ENCODE measurements at places on chromosomes 16 and 17. TPM values are rescaled to one million over a fixed set of nuclear protein-coding genes. Genes with fewer than 3 reads are reported as not detected.

- no peak overlapping the region for H3K27ac ChIP-seq
- H3K36me3 ChIP-seq = no peaks in the 10 kb centered on the region
- no peaks in the 10 kb centered on the region for H3K27me3 ChIP-seq
- H3K4me1 ChIP-seq = peaks cover 3% of the 10 kb centered on the region
- DNase-seq = no peak
- no peak overlapping the region for H3K4me3 ChIP-seq
Observed at GRCh38 chr17:61459142-61459809, 7.1 kb downstream of the TBX4 start.

DNA sequence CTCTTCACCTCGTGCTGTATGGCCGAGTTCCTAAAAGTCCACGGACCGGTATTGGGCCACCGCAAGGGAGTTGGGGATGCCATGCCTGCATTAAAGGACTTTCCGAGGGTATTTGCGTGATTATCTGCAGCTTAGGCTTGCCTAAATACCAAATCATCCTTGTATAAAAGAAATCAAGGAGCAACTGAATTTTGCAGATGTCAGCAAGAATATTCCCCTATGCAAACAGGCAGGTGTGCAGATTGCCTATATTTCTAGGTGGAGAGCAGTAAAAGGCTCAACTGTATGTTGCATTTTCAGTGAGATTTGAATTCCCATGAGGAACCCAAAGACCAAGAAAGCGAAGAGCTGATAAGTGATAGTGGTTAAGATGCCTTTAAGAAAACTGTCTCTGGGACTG, 452.3 kb downstream of the CDH11 start:
- no peaks in the 10 kb centered on the region for H3K27me3 ChIP-seq
- H3K27ac ChIP-seq = no peak overlapping the region
- H3K4me3 ChIP-seq = no peak overlapping the region
- DNase-seq = no peak
- H3K36me3 ChIP-seq = no peaks in the 10 kb centered on the region

- H3K4me3 ChIP-seq = no peak overlapping the region
- no peak for DNase-seq
- H3K36me3 ChIP-seq = no peaks in the 10 kb centered on the region
- H3K27me3 ChIP-seq = no peaks in the 10 kb centered on the region
Observed at GRCh38 chr17:72357764-72358365, 237.0 kb downstream of the SOX9 start.

GRCh38 chr17:58710948-58711552, 18.6 kb downstream of the RAD51C start:
- H3K4me1 ChIP-seq = no peaks in the 10 kb centered on the region
- H3K27ac ChIP-seq = no peak overlapping the region
- no peaks in the 10 kb centered on the region for H3K27me3 ChIP-seq

GRCh38 chr16:82755570-82756282, 129.0 kb downstream of the CDH13 start:
- no peak overlapping the region for H3K27ac ChIP-seq
- H3K36me3 ChIP-seq = no peaks in the 10 kb centered on the region
- H3K4me1 ChIP-seq = no peaks in the 10 kb centered on the region
- DNase-seq = no peak

Gene FAM234A
- total RNA-seq = 49.1 TPM

All from ovary (tissue), 10 donors.